ENCODE measurements at places on chromosomes 2 and 18.
A peak's percentile ranks its signal among the peaks of the same experiment; 100 is the strongest.

DNA sequence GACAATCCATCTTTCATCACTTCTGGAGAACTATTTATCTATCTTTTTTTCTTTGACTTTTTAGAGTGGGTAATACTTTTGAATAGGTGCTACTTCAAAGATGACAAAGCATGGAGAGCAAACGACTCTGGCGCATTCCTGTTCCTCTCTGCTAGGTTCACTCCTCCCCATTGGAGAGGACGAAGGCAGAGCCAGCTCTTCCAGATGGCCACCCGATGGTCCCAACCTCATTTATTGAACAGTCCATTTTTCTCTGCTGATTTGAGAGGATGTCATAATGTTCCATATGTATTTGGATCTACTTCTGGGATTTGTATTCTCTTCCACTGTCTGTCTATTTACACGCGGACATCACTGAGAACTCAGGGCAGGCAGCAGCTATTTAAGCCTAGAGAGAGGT lies 284.3 kb upstream of the CXCR4 start:
- no peak for DNase-seq

DNA sequence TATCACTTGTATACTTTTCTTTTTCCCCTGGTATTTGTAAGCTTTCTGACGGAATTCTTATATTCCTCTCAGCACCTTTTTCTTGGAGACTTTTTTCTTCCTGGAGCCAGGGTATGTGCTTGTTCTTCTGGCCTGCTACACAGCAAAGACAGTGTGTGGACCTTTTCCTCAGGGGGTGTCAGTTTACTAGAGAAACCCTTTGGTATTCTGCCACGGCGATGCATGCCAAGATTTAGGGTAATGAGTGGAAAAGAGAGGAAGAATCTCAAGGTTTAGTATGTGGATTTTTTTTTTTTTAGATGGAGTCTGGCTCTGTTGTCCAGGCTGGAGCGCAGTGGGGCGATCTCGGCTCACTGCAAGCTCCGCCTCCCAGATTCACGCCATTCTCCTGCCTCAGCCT lies 152.2 kb downstream of the PHLPP1 start:
- DNase-seq = no peak

GRCh38 chr2:218229239-218229638 lies 12.2 kb downstream of the ARPC2 start:
- DNase-seq = peak; percentile 66

DNA sequence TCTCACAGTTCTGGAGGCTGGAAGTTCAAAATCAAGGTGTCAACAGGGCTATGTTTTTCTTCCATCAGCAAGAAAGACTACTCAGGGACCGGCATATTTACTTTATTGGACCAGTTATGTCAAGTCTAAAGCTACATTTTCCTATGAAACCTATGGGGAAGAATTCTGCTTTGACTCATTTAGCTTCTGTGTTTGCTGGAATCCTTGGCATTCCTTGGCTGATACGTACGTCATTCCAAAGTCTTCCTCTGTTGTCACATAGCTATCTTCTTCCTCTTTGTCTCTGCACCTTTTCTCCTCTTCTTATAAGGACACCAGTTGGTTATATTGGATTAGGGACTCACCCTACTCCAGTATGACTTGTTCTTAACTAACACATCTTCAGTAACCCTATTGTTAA lies 137.4 kb upstream of the FBXO11 start:
- no peak for DNase-seq

DNA sequence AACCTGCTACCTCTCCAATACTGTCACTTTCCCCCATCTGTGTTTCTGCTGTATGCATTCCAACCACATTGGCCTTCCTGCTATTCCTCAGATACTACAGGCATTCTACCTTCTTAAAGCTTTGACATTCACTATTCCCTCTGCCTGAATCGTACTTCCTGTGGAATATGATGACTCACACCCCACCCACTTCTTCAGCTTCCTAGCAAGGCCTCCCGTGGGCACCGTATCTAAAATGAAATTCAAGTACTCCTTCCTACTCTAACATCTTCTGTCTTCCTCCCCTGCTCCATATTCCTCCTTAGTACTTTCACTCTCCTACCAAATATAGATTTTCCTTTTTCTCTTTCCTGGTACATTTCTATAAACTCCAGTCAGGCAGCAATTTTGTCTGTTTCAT lies 710.4 kb downstream of the RNF144A start:
- DNase-seq = no peak

Measured in activated naive CD4-positive, alpha-beta T cell treated with anti-CD3 and anti-CD28 coated beads for 36 hours (primary cell).